ENCODE measurements at places on chromosomes 3 and 15. TPM values are rescaled to one million over a fixed set of nuclear protein-coding genes. Genes with fewer than 3 reads are reported as not detected.

- DNase-seq, result no peak
Observed at GRCh38 chr15:68602459-68603215, 23.8 kb downstream of the CORO2B start.

GRCh38 chr15:91224755-91225380 is 124.8 kb downstream of the SV2B start:
- DNase-seq, result no peak

NRROS gene
- total RNA-seq, result not detected

STRA6 gene
- total RNA-seq, result 2.9 TPM

LMCD1 gene
- total RNA-seq, result 23.3 TPM

SCN11A gene
- not detected for total RNA-seq

All from HFFc6 (cell line).